ENCODE measurements at places on chromosomes 16 and 17. TPM values are rescaled to one million over a fixed set of nuclear protein-coding genes. Genes with fewer than 3 reads are reported as not detected.

Gene ARHGDIG
- total RNA-seq = not detected

Gene MFSD11
- 35.3 TPM for total RNA-seq

Gene ADAM11
- 0.79 TPM for total RNA-seq

Gene SEZ6
- not detected for total RNA-seq

Gene SLC12A3
- total RNA-seq = 0.94 TPM

Gene C16orf89
- total RNA-seq = 0.34 TPM

Gene CD79B
- 203 TPM for total RNA-seq

Gene HOXB6
- 4.3 TPM for total RNA-seq

Gene C16orf54
- 46.0 TPM for total RNA-seq

Gene TBC1D3E
- not detected for total RNA-seq

Gene PRR11
- total RNA-seq = 4.8 TPM

Gene KDM6B
- total RNA-seq = 22.3 TPM

Gene CCT6B
- 3.8 TPM for total RNA-seq

Gene BICDL2
- total RNA-seq = 0.30 TPM

Gene GRAP
- total RNA-seq = 42.2 TPM

Gene KRTAP9-3
- total RNA-seq = not detected

Gene PNMT
- 2.4 TPM for total RNA-seq

Gene ANKRD40CL
- total RNA-seq = not detected

Gene HNF1B
- not detected for total RNA-seq

Gene PRAC2
- not detected for total RNA-seq

Gene CD300E
- 5.3 TPM for total RNA-seq

Gene DOC2A
- total RNA-seq = 3.3 TPM

Gene AGRP
- not detected for total RNA-seq

Gene GP1BA
- 3.0 TPM for total RNA-seq

Gene CHST5
- not detected for total RNA-seq
